Sciatic nerve (tissue), 2 donors: ENCODE measurements at places on chromosomes 2 and 18. TPM values are rescaled to one million over a fixed set of nuclear protein-coding genes. Genes with fewer than 3 reads are reported as not detected.

The CCL20 gene
- 0.76 TPM for total RNA-seq

The IL36A gene
- total RNA-seq: not detected

The UGP2 gene
- total RNA-seq: 121 TPM

The TMEM178A gene
- 6.6 TPM for total RNA-seq

The CELF4 gene
- total RNA-seq: 0.45 TPM

The OST4 gene
- total RNA-seq: 198 TPM

The ZCCHC2 gene
- 35.5 TPM for total RNA-seq

The RBM43 gene
- 23.7 TPM for total RNA-seq

The CDK15 gene
- 2.3 TPM for total RNA-seq

The NEURL3 gene
- total RNA-seq: 0.58 TPM

The CAPN10 gene
- 37.2 TPM for total RNA-seq

The GLI2 gene
- 14.4 TPM for total RNA-seq

The EMILIN2 gene
- 25.1 TPM for total RNA-seq

The ACVR1C gene
- 2.8 TPM for total RNA-seq

The MEP1B gene
- total RNA-seq: not detected

The CHST10 gene
- 12.5 TPM for total RNA-seq

The PROKR1 gene
- total RNA-seq: 0.18 TPM

The HRH4 gene
- total RNA-seq: 0.36 TPM

The PSMA8 gene
- not detected for total RNA-seq

The WIPF1 gene
- total RNA-seq: 107 TPM

The ATF2 gene
- total RNA-seq: 71.1 TPM

The C2orf80 gene
- not detected for total RNA-seq

The GPR45 gene
- total RNA-seq: not detected

The OSR1 gene
- 11.6 TPM for total RNA-seq

The EFR3B gene
- 13.2 TPM for total RNA-seq

The SEPTIN10 gene
- 135 TPM for total RNA-seq
